ENCODE measurements at places on chromosomes 3 and 15.
A peak's percentile ranks its signal among the peaks of the same experiment; 100 is the strongest.

- DNase-seq, result peak; percentile 3
These were observed 119.4 kb upstream of the STRIT1 start for GRCh38 chr3:155412904-155413303.

- DNase-seq, result no peak
These were observed 85.6 kb downstream of the PTPRG start for GRCh38 chr3:61646851-61647525.

- no peak for DNase-seq
These were observed 33.9 kb downstream of the GRK7 start for GRCh38 chr3:141796889-141797781.

DNA sequence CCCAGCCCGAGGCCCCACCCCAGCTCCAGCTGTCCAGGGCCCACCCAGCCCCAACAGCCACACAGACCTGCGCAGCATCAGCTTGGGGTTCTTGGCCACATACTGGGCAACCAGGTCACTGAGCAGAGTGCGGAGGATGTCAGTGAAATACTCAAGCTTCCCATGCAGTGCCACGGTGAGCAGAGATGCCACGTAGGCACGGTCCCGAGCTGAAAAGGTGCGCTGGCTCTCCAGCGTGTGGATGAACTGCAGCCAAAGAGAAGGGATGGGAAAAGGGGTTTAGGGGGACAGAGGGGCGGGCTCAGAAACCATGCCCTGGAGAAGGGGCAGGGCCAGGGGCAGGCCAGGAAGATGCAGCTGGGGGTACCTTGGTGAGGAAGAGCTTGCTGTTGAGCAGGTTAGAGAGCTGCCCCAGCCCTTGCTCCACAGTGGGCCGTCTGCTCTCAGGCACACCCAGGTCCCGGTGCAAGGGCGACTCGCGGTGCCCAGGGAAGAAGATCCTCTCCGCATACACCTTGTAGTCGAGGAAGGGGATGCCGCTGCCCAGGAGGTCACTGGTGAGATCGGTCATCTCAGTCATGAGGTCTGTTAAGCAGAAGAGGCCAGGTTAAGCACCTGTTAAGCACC lies 17.4 kb downstream of the PLXNB1 start:
- DNase-seq, result no peak

GRCh38 chr15:24878153-24878552 lies 76.6 kb upstream of the SNRPN start:
- DNase-seq, result no peak

DNA sequence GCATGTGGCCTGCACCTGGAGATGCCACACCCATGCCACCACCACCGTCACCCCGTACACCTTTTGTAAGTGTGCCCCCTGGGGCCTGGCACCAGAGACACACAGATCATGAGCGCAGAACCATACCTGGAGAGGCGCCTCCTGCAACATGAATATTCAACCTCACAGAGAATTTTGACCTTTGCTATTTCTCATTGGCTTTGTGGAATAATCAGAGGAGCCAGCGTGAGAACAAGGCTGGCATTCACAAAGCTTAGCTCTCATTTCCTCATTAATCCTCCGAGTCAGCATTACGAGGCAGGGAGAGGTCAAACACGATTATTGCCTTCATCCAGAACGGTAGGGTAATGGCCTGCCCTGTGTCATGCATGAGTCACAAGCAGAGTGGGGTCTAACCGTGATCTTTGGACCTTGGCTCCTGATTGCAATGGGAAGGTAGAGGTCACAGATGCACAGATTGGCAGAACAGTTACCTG lies 73.0 kb upstream of the POMGNT2 start:
- DNase-seq, result peak; percentile 84

- DNase-seq, result no peak
These were observed 67.0 kb upstream of the CTDSPL start for GRCh38 chr3:37794646-37795045.

GRCh38 chr3:9291821-9292410 lies 42.5 kb upstream of the SRGAP3 start:
- DNase-seq, result no peak
